ENCODE measurements at places on chromosomes 7 and 10. TPM values are rescaled to one million over a fixed set of nuclear protein-coding genes. Genes with fewer than 3 reads are reported as not detected.

- H3K27ac ChIP-seq = no peak overlapping the region
- no peak for DNase-seq
- H3K36me3 ChIP-seq = no peaks in the 10 kb centered on the region
- H3K4me1 ChIP-seq = no peaks in the 10 kb centered on the region
These were observed 12.0 kb downstream of the XRCC2 start for GRCh38 chr7:152663931-152664330.

DNA sequence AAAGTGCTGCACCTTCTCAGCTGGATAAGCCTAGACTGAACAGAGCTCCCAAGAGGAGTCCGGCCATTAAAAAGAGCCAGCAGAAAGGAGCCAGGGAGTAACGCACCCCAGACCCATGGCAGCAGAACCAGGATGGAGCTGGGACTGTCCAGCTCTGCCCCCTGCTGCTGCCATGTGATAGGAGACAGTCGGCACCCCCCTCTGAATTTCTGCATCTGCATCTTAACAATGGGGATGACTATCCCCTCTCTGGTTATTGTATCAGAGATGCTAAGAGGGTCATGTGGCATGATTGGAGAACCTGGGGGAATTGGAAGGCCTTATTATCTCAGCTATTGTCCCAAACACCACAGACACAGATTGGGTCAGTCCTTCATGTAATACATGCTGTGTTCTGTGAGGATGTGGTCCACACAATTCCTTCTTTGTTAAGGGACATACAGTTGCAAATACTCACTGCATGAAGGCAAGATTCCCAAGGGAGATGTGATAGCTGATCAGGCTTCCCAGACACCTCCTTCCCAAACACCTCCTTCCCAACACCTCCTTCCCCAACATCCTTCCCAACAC, 29.3 kb downstream of the PLEKHS1 start:
- no peak for DNase-seq
- H3K27me3 ChIP-seq = no peaks in the 10 kb centered on the region
- no peak overlapping the region for H3K4me3 ChIP-seq
- no peak overlapping the region for H3K27ac ChIP-seq

DNA sequence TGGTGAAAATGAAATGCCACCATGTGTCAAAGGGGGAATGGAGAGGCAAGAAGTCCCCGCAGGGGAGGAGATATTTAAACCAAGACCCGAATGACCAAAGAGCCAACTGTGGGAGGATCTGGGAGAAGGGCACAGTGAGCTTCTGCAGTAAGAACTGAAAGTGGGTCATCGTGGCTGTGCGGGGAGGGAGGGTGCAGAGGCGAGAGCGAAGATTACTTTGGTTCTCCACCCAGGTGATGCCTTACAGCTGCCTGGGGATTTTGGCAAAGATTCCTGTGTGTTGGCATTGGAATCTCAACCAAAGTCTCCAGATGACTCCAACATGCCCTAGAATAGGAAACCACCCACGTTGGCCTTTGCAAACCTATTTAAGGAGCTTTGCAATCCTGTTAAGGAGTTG, 44.2 kb upstream of the ADAM12 start:
- H3K4me3 ChIP-seq = no peak overlapping the region
- H3K36me3 ChIP-seq = no peaks in the 10 kb centered on the region
- H3K4me1 ChIP-seq = no peaks in the 10 kb centered on the region
- H3K27ac ChIP-seq = no peak overlapping the region
- H3K27me3 ChIP-seq = no peaks in the 10 kb centered on the region

DNA sequence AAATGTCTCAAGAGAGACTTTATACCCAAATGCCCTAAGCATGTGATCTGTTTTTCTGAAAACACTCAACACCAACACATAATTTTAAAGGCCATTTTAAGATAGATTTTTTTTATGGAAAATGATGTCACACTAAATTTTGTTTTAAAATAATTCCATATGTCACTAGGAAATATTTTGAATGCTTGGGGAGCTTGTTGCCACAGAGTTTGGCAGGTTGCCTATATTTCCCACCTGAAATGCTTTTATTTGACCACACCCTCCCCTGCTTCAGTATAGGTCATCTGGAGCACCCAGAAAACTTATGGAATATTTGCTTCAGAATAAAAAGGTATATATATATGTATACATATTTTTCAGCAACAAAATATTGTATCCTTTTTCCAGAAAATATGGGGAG, 180.0 kb upstream of the ANK3 start:
- no peak overlapping the region for H3K4me3 ChIP-seq
- H3K4me1 ChIP-seq = peaks cover 11% of the 10 kb centered on the region

GRCh38 chr10:128035557-128035973, 90.7 kb downstream of the MKI67 start:
- no peak for DNase-seq
- H3K27me3 ChIP-seq = no peaks in the 10 kb centered on the region
- no peak overlapping the region for H3K4me3 ChIP-seq
- H3K27ac ChIP-seq = no peak overlapping the region

PCLO gene
- total RNA-seq = 5.0 TPM

- no peaks in the 10 kb centered on the region for H3K27me3 ChIP-seq
- no peaks in the 10 kb centered on the region for H3K36me3 ChIP-seq
- H3K27ac ChIP-seq = no peak overlapping the region
- H3K4me3 ChIP-seq = no peak overlapping the region
- no peaks in the 10 kb centered on the region for H3K4me1 ChIP-seq
These were observed 49.5 kb upstream of the LMTK2 start for GRCh38 chr7:98057157-98057556.

DNA sequence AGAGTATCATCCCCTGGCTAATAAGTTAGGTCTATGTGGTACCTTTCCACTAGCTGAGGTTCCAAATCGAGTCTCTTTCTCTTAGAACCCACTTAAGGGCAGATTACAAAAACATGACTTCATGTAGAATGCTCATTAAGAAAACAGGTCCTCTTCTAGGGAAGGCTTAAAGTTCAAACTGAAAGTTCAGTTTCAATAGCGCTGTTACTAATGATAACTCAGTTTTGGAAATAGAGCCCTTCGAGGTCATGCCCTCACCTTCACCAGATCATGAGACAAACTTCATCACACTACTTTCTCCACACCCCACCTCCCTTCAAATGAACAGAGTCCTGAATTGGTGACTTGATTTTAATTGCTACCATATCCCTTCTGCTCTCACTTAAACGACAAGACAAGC, 26.2 kb downstream of the HGF start:
- no peak overlapping the region for H3K27ac ChIP-seq
- no peaks in the 10 kb centered on the region for H3K4me1 ChIP-seq
- no peak overlapping the region for H3K4me3 ChIP-seq
- H3K36me3 ChIP-seq = no peaks in the 10 kb centered on the region

DNA sequence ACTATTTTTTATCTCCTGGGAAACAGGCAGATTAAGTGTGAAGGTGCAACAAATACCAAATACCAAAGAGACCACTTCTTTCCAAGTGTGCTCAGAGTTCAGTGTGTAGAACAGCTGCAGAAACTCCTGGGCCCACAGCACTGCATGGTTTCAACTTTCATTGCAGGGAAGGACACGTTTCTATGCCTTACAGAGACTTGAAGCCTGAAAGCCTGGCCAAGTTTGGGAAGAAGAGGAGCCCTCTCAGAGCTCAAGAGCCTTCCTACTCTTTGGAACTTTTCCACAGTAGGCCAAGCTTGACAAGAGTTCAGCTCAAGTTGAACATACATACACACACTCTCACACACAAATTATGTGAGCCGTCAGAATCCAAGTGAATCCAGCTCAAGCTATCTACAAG, 2.5 kb downstream of the HOXA4 start:
- no peaks in the 10 kb centered on the region for H3K27me3 ChIP-seq
- no peak overlapping the region for H3K4me3 ChIP-seq
- no peaks in the 10 kb centered on the region for H3K36me3 ChIP-seq
- H3K4me1 ChIP-seq = peaks cover 80% of the 10 kb centered on the region
- peak overlapping the region; percentile 99 for H3K27ac ChIP-seq

DNA sequence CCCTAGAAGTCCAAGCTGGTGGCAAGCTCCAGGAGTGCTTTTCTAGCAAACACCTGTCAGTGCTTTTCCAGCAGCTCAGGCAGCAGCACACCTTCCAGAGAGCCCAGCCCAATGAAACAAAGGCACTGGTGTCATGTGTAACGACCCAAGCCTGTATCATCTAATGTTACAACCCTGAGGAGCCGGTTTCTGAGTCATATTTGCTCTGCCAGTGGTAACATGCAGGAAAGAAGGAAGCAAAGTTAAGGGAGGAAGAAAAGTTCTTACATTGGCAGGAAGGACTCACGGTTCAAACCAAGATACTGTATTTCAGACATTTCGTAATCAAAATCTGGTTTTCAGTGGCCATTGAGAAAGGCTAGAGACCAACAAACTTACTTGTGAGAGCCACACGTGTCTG, at the start of gene ANKRD22:
Gene ANKRD22 (minus strand): TSS at position 139 of the 400 bp plus-strand sequence. CDS start 237 bp downstream, outside the sequence.
- H3K27ac ChIP-seq = no peak within 1 kb of the TSS
- DNase-seq = no peak
- H3K4me1 ChIP-seq = peaks cover 7% of the 10 kb centered on the region
- no peak within 1 kb of the TSS for H3K4me3 ChIP-seq

ELMO1 gene
- total RNA-seq = 35.1 TPM

IL2RA gene
- total RNA-seq = 17.4 TPM

- no peaks in the 10 kb centered on the region for H3K27me3 ChIP-seq
- no peaks in the 10 kb centered on the region for H3K4me1 ChIP-seq
- no peaks in the 10 kb centered on the region for H3K36me3 ChIP-seq
- no peak overlapping the region for H3K4me3 ChIP-seq
- no peak for DNase-seq
These were observed 115.8 kb downstream of the THSD7A start for GRCh38 chr7:11716185-11716584.

THNSL1 gene
- total RNA-seq = 1.1 TPM

DNA sequence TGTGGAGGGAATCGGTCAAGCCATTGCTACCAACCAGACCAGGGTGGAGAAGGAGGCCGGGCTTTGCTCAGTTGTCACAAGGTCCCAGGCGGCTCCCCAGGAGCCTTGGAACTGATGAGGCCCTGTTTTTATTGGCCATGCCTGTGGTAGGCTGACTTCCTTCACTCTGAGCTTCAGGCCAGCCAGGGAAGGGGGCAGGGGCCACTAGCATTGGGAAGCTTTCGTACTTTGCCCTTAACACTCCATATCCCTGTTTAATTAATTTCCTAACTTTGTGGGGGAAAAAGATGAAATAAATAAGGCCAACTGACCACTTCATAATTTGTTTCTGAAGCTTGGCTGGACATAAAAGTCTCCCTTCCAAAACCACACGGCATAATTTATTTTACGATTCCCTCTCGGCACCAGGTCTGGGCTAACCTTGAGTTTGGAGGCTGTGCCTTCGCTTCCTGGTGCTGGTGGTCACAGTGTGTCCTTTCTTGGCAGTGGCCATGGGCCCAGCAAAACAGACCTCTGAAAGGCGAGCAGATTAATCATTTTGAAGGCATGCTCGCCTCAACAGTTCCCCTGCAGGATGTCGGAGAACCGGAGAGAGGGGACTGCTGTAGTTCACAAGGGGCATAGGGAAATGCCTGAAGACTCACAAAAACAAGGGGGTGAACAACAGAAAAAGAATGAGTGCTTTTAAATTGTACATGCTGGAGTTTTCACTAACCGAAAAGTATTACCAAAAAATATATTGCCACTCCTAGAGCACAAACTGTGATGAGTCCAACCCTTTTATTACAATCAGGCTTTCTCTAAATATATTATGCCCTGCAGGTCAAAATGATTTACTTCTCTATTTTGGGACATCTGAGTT, 966.0 kb downstream of the LRMDA start:
- H3K27me3 ChIP-seq = no peaks in the 10 kb centered on the region
- peaks cover 35% of the 10 kb centered on the region for H3K4me1 ChIP-seq
- no peaks in the 10 kb centered on the region for H3K36me3 ChIP-seq
- peak overlapping the region; percentile 80 for H3K27ac ChIP-seq

CACNA2D1 gene
- 39.9 TPM for total RNA-seq

DNA sequence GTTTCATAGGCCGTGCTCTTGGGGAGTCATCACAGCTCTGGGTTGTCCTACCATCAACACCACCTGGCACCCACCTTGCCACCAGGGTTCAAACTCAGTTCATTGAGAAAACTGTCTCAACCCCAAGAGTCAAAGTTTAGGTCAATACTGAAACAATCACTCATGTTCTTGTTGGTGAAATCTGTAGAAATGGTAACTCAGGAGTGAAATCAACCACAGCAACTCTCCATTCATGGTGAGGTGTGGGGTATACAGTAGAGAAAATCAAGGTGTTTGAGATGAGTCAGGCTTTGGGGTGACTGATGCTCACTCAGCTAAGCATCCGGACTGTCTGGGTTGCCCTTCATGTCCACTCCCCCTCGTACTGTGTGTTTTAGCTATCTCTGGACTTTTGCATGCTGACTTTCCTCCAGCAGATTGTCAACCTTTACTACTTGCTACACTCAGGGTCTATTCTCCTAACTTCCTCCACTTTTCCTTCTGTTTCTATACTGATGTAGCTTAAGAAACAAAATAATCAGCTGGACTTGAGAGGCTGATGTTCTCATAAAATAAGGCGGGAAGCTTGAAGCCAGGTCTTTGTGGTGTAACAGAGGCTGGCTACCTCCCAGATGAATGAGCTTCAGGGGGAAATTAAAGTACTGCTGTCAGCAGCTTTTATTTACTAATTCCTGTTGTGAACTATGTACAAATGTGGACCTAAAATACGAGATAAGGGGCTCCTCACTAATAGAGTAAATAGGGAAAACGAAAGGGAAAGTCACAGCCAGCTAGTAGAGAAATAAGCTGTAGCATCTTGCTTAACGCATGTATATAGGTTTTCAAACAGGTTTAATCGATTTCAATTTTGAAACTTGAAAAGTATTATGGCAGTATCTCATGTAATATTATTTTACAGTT, 173.6 kb upstream of the AKR1E2 start:
- H3K27ac ChIP-seq = no peak overlapping the region
- H3K4me1 ChIP-seq = peaks cover 33% of the 10 kb centered on the region
- H3K27me3 ChIP-seq = no peaks in the 10 kb centered on the region

HTR5A gene
- total RNA-seq = not detected

GRCh38 chr7:52540041-52540440, 495.4 kb upstream of the POM121L12 start:
- no peaks in the 10 kb centered on the region for H3K4me1 ChIP-seq

- H3K27ac ChIP-seq = no peak overlapping the region
- H3K4me1 ChIP-seq = no peaks in the 10 kb centered on the region
These were observed 140.7 kb downstream of the ADARB2 start for GRCh38 chr10:1596482-1597099.

DNA sequence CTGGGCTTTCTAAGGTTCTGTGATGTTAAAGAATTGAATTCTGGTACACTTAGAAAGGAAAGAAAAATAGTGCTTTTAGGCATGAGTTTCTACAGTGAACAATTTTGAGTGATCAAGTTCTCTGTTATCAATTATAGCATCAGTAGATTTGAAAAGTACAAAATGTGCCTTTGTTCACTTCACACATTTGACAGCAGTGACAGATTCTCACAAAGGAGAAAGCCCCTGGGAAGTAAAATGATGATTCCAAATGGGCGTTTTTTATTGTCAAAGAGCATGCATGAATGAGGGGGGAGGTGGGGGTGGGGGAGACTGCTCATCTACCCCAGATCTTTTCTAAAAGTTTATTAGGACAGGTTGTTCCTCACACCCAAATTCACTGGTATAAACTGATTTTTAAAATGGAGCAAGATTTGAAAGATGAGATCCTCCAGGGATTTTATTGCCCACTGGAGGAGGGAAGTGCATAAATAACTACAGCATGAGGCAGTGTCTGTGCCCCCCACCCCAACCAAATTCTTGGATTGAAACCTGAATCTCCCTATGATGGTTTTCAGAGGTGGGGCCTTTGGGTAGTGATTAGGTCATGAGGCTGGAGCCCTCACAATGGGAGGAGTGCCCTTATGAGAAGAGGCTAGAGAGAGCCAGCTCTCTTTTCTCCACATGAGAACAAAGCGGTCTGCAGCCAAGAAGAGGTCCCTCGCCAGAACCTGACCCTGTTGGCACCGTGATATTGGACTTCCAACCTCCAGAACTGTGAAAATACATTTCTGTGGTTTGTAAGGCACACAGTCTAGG, 79.5 kb downstream of the AOAH start:
- no peaks in the 10 kb centered on the region for H3K36me3 ChIP-seq
- H3K27ac ChIP-seq = no peak overlapping the region
- H3K27me3 ChIP-seq = peaks cover 2% of the 10 kb centered on the region
- H3K4me3 ChIP-seq = no peak overlapping the region
- H3K4me1 ChIP-seq = no peaks in the 10 kb centered on the region

Measured in esophagus muscularis mucosa (tissue), 4 donors.